Hair follicular keratinocyte (primary cell): ENCODE measurements at places on chromosomes 4 and X. TPM values are rescaled to one million over a fixed set of nuclear protein-coding genes. Genes with fewer than 3 reads are reported as not detected.

PALLD gene
- total RNA-seq: 113 TPM in 2 replicates

ZDHHC9 gene
- 22.4 and 25.9 TPM in 2 replicates for total RNA-seq

ALB gene
- total RNA-seq: not detected in 2 replicates

ABCD1 gene
- total RNA-seq: 1.2 and 3.0 TPM in 2 replicates

GABRG1 gene
- total RNA-seq: not detected in 2 replicates

TLR3 gene
- total RNA-seq: 0.84 and 1.6 TPM in 2 replicates

PYURF gene
- 59.6 and 83.4 TPM in 2 replicates for total RNA-seq

RAB33B gene
- total RNA-seq: 4.8 and 6.4 TPM in 2 replicates

CYBB gene
- total RNA-seq: not detected in 2 replicates

ACOX3 gene
- 24.9 and 30.6 TPM in 2 replicates for total RNA-seq

CLDN2 gene
- total RNA-seq: not detected in 2 replicates

CC2D2A gene
- 9.7 and 19.1 TPM in 2 replicates for total RNA-seq

NSUN7 gene
- total RNA-seq: 0.16 and 0.34 TPM in 2 replicates

RHOXF2B gene
- not detected in 2 replicates for total RNA-seq

F9 gene
- total RNA-seq: not detected in 2 replicates

PPP1R2C gene
- not detected in 2 replicates for total RNA-seq

NKX3-2 gene
- total RNA-seq: 0.04 TPM in 1 of 2 replicates, not detected in the other

ACSL1 gene
- 5.7 and 11.4 TPM in 2 replicates for total RNA-seq

UGT2B7 gene
- not detected in 2 replicates for total RNA-seq

NAP1L2 gene
- 1.1 and 1.7 TPM in 2 replicates for total RNA-seq

CXorf49 gene
- total RNA-seq: not detected in 2 replicates

ATP8A1 gene
- total RNA-seq: under 0.01 and 0.16 TPM in 2 replicates

HSD17B13 gene
- total RNA-seq: not detected in 2 replicates

NAP1L5 gene
- total RNA-seq: 0.70 and 1.6 TPM in 2 replicates

NUDT10 gene
- total RNA-seq: 0.62 and 2.2 TPM in 2 replicates

SPANXA2 gene
- not detected in 2 replicates for total RNA-seq

CT45A10 gene
- not detected in 2 replicates for total RNA-seq

DDIT4L gene
- total RNA-seq: not detected in 2 replicates

PF4V1 gene
- total RNA-seq: not detected in 2 replicates

FAM47A gene
- total RNA-seq: not detected in 2 replicates

CT83 gene
- total RNA-seq: not detected in 2 replicates

EXOC1L gene
- total RNA-seq: not detected in 2 replicates

CTAG2 gene
- total RNA-seq: not detected in 2 replicates

SSX4B gene
- not detected in 2 replicates for total RNA-seq

ATG4A gene
- 9.4 and 11.6 TPM in 2 replicates for total RNA-seq

FGA gene
- not detected in 2 replicates for total RNA-seq

TRO gene
- 3.9 and 5.3 TPM in 2 replicates for total RNA-seq

NSG1 gene
- 20.4 and 24.8 TPM in 2 replicates for total RNA-seq

GABRE gene
- total RNA-seq: 9.4 and 10.5 TPM in 2 replicates

HTN3 gene
- total RNA-seq: not detected in 2 replicates

SPANXC gene
- not detected in 2 replicates for total RNA-seq

GAB3 gene
- 0.11 and 0.31 TPM in 2 replicates for total RNA-seq

FIP1L1 gene
- 29.8 and 44.5 TPM in 2 replicates for total RNA-seq

SPARCL1 gene
- total RNA-seq: not detected in 2 replicates

GPR173 gene
- 0.08 TPM in 1 of 2 replicates, not detected in the other for total RNA-seq

OPHN1 gene
- 2.5 TPM in 2 replicates for total RNA-seq

BEND2 gene
- not detected in 2 replicates for total RNA-seq

APLN gene
- 4.9 and 8.2 TPM in 2 replicates for total RNA-seq

STBD1 gene
- 2.0 and 3.4 TPM in 2 replicates for total RNA-seq

KLHL13 gene
- 2.3 and 5.1 TPM in 2 replicates for total RNA-seq

NDNF gene
- total RNA-seq: not detected in 2 replicates

NLRP2B gene
- not detected in 2 replicates for total RNA-seq

GPR34 gene
- not detected in 2 replicates for total RNA-seq

VCX2 gene
- not detected in 2 replicates for total RNA-seq

TMPRSS11E gene
- total RNA-seq: 0.04 and 0.62 TPM in 2 replicates

IL1RAPL1 gene
- total RNA-seq: not detected in 2 replicates

SMR3B gene
- not detected in 2 replicates for total RNA-seq

GTPBP6 gene
- total RNA-seq: 54.2 and 64.9 TPM in 2 replicates

TCEAL6 gene
- not detected in 2 replicates for total RNA-seq

MGAT4D gene
- not detected in 2 replicates for total RNA-seq
